ENCODE measurements at places on chromosomes 5 and 9. TPM values are rescaled to one million over a fixed set of nuclear protein-coding genes. Genes with fewer than 3 reads are reported as not detected.

DNA sequence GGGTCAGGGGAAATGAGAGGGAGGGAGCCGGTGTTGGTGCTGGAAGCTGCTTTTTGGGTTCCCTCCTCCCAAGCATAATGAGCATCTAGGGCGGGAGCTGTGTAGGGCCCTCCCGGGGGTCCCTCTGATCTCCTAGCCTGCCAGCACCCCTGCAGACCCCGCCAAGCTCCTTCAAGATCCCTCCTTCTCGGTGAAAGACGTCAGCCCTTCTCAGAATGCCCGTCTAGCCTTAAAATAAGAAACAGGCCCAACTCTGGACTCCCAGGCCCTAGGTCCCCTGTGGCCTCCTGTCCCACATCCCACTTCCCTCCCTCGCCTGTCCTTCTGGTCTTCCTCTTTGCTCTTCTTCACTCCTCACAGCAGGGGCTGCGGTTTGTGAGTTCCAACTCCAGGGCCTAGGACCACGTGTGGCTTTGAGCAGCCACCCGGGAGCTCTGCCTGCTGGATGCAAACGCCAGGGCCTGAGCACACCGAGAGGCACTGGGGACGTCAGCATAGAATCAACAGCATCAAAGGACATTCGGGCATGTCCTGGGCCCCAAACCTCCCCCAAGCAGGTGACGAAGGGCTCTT is 8.8 kb upstream of the SCGB3A1 start:
- no peak for DNase-seq

CARD9 gene
- total RNA-seq: 0.53 TPM

- no peak for DNase-seq
Measured at GRCh38 chr9:105151686-105151995, 92.8 kb upstream of the SLC44A1 start.

DNA sequence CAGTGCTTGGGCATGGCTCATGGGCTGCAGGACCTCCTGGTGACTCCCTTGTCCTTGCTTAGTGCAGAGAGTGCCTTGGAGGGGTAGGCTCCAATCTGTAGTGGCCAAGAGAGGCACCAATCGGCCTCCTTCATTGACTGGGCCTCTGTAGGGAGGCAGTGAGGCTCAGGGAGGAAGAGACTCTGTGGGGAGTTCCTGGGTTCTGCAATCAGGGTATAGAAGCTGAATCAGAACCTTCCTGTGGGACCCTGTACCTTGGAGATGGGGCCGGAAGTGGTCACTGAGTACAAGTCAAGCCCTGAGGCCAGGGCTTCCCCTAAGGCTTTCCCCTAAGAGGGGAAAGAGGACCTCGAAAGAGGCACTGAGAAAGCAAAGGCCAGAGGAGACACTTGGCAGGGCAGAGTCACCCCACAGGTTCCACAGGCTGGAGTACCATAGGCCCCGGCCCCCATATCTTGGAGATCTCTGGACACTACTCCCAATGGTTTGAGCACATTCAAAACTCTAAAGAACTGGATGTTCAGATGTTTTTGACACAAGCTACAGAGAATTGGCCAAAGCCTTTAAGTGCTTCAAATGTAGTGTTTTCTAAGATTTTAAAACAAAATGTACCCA is 190.5 kb downstream of the HSPA4 start:
- no peak for DNase-seq

DNA sequence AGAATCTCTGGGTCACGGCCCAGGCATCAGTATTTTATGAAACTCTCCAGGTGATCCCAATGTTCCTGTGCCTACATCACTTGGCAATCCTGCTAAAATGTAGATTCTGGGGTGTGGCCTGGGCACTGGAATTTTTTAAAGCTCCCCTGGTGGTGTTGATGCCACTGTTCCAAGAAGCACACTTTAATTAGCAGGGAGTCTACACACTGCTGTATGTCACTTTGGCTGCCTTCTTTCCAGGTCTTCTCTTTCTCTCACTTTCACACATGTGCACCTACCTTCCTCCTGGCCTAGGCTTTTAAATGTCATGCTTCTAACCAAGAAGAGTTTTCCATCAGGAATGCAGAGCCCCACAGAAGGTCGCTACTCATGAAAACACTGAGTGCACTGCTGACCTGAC is 136.0 kb upstream of the ALDH1B1 start:
- no peak for DNase-seq

DNA sequence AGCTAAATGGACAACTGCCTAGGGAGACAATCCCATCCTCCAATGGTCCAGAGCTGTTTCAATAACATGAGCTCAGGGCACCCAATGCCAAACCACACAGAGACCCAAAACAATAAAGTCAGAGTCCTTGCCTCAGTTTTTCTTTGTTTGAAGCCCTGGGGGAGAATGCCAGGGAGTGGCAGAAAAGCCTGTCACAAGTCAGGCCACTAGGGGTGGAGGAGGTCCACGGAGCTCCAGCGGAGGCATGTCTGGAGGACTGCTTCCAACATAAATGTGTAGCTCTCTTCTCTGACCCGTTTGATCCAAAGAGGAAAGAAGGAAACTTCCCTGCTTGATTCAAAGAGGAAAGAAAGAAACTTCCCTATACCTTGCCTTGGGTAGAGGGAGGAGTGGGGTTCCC is 175.3 kb downstream of the HSPA4 start:
- DNase-seq: no peak

DNA sequence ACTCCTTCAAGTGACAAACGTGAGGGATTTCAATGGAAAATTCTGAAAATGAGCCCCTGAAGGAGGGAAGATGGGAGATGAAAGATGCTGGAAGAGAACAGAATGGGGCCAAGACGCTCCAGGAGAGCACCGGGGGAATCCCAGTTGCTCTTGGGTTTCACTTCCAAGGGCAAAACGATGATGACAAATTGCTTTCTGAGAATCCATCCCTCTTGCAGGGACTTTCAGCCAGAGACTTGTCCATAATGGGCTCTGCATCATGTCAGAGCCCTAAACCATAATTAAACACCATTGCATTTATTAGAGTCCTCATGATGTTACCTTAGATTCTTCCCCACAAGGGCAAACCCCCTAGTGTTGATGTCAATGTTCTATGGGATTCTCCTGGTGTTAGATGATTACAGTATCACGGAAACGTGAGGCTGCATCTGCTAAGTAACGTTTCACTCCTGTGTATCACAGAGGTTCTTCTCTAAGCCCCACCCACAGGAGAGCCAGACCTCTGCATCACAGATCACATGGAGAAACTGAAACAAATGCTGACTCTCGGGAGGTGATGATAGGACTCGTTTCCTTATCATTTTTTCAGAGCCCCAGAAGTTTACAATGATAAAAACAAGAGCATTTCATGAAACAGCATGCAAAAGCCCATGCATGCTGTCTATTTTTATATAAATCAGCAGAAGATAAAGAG is 114.4 kb downstream of the TENT4A start:
- no peak for DNase-seq

DNA sequence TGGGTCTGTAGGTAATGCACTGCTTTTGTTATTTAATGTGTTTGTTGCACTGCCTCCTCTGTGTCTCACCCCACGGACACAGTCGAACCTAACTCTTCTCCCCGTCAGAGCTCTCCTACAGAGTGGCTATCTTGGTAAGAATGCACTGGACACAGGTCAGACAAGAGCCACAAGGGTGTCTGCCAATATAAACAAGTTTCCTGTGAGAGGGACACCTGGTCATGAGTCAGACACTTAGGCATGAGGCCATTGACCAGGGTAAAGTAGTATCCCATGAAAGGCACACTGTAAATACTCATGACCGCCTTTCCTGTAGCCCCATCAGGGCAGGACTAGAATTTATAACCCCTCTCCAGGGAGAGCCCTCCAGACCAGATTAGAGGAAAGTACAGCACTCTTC is 115.5 kb downstream of the SLC12A2 start:
- DNase-seq: peak; percentile 47

DNA sequence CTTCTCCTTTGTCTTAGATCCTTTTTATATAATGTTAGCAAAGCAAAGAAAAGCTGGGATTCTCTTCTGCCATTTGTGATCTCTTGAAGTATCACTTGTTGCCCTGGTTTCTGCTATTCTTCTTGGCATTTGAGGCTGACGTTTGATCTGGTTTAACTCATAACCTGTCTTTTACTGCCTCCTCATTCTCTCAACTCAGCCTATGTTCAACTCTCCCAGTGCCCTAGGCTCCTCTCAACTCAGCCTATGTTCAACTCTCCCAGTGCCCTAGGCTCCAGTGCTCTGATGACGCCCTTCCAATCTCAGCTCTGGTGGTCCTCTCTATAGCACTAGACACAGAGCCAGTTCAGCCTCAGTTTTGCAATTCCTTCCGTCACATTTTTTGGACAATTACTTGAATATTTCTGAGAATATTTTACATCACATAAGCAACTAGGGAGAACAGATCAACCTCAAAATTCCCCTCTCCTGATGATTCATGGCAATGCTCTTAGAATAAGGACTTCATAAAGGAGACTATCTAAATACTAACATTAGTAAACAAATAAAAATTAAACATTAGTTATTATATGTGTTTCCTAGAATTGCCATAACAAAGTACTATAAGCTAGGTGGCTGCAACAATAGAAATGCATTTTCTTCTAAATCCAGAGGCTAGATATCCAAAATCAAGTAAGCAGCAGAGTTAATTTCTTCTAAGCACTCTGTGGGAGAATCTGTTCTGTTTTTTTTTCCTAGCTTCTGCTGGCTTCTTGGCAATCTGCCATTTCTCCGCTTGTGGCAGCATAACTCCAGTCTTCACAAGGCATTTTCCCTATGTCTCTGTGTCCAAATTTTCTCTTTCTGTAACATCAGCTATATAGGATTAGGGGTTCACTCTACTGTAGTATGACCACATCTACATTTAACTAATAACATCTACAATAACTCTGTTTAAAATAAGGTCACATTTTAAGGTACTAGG is 662.1 kb upstream of the FTMT start:
- DNase-seq: peak; percentile 9

IGFBPL1 gene
- total RNA-seq: not detected

SMIM23 gene
- total RNA-seq: not detected

MSANTD3 gene
- 38.7 TPM for total RNA-seq

- peak; percentile 64 for DNase-seq
Measured at GRCh38 chr5:136518814-136519213, 153.5 kb upstream of the TRPC7 start.

IL9 gene
- not detected for total RNA-seq

SLC28A3 gene
- total RNA-seq: 15.0 TPM

GRCh38 chr9:110847671-110848070 is 179.1 kb downstream of the MUSK start:
- DNase-seq: no peak

- DNase-seq: no peak
Measured at GRCh38 chr5:94872526-94872925, 254.1 kb downstream of the SLF1 start.

SNX30 gene
- total RNA-seq: 13.2 TPM

DNA sequence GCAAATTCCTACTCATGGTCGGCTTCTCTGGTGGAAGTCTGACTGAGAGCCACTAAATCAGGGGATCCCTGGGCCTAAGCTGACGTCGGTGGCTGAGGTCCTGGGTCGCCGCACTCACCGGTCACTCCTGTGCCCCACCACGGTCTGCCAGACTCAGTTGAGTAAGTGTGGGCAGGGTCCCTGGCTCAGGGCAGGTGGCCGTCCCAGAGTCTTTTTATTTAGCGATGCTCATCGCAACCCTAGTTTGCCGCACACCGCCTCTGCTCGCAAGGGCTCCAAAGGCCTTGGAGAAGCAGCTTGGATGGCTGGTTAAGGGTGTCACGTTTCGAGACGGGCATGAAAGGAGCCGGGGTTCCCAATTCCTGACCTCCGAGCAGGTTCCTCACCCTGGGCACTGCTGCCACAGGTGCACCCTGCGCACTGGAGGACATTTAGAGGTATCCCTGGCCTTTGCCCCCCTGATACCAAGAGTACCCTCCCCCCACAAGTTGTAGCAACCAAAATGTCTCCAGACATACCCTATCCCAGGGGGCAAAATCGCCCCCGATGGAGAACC is 59.9 kb downstream of the NSUN2 start:
- no peak for DNase-seq

GRCh38 chr5:16981700-16982099 is 45.6 kb upstream of the MYO10 start:
- DNase-seq: no peak

GNA14 gene
- total RNA-seq: not detected

DNA sequence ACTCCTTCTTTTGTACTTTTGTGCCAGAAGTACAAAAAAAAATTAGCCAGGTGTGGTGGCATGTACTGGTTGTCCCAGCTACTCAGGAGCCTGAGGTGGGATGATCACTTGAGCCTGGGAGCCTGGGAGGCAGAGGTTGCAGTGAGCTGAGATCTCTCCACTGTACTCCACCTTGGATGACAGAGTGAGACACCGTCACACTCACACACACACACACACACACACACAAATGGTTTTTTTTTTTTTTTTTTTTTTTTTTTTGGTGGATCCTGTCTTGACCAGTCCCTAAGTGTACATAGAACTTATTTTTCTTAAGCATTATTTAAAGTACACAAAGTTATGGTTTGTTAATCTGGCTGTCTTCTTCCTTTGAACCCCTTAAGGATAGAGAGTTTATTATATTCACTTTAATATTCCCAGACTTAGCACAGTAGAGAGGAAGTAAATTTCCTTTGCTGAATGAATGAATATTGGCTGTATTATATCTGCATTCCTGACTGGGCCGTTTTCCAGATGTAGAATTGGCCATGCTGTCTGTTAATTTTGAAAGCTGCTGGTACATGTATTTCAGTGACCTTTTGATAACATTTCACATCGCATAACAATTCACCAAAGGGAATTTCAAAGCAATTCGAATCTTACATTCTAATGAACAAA is 429.0 kb upstream of the ZNF608 start:
- DNase-seq: peak; percentile 3

DNA sequence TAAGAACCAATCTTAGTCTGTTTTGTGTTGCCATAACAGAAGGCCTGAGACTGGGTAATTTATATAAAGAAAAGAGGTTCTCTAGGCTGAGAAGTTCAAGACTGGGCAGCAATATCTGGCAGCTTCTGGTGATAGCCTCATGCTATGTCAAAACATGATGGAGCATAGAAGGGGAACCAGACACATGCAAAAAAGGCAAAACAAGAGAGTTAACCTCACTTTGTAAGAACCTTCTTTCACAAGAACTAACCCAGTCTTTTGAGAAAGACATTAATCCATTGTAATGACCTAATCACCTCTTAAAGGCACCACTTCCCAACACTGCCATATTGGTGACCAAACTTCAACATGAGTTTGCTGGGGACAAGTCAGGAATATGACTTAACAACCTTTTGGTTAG is 37.3 kb downstream of the FSD1L start:
- DNase-seq: no peak

- DNase-seq: no peak
Measured at GRCh38 chr9:128169492-128169891, 9.4 kb downstream of the BBLN start.

- no peak for DNase-seq
Measured at GRCh38 chr5:139733698-139734538, 61.7 kb upstream of the PSD2 start.

- DNase-seq: no peak
Measured at GRCh38 chr5:180142824-180143610, 66.0 kb downstream of the RASGEF1C start.

LVRN gene
- 0.38 TPM for total RNA-seq

RANBP17 gene
- total RNA-seq: 10.6 TPM

- peak; percentile 88 for DNase-seq
Measured at GRCh38 chr9:135926402-135927194, 19.3 kb upstream of the CAMSAP1 start.

All from bronchial epithelial cell (primary cell).